ENCODE measurements at places on chromosomes 3 and 15.

GRCh38 chr3:97940034-97940433 is 32.2 kb downstream of the RIOX2 start:
- no peak for DNase-seq

DNA sequence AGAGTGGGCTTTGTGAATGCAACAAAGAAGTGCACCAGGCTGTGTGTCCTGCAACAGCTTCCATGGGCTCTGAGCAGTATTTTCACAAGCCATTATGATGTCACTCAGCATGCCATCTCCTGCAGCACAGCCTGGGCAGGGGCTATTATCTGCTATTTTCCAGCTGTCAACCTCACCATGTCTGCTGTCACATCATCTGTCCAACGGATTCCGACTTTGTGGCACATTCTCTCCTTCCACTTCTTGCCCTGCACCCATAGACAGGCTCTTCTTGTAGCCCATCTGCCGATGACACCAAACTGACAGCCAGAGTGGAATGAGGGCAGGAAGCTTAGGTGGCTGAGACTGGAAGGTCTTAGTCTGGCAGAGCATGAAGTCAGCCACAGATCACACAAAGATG is 691.9 kb downstream of the NTRK3 start:
- no peak for DNase-seq

- no peak for DNase-seq
Observed at GRCh38 chr15:88661761-88662556, 23.1 kb downstream of the ISG20 start.

DNA sequence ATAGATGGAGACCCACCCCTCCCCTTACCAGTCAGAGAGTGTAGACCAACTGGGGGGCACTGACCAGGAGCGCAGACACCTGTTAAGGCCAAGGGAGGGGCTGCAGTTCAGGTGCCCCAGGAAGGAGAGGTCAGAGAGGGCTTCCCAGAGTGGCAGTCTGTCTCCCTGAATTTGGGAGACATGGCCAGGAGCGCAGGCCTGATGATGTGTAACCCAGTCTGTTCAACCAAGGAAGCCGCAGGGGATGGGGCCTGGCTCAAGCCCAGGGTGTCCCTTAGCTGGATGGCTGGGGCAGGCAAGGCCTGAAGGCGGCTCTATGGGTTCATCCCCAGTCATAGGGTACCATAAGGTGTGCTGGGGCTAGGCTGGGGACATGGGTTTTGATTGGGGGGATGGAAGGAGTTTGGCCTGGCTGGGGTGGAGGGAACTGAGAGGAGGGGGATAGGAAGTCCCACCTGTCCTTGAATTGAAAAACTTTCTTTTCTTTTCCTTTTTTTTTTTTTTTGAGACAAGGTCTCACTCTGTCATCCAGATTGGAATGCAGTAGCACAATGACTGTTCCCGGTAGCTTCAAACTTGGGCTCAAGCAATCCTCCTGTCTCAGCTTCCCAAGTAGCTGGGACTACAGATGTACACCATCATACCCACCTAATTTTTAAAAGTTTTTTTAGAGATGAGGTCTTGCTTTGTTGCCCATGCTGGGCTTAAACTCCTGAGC is 75.7 kb downstream of the SMAD6 start:
- no peak for DNase-seq

GRCh38 chr15:74776821-74777768 is 4.8 kb upstream of the CSK start:
- DNase-seq, result no peak
